ENCODE measurements at places on chromosomes 7 and 10. TPM values are rescaled to one million over a fixed set of nuclear protein-coding genes. Genes with fewer than 3 reads are reported as not detected.

DNA sequence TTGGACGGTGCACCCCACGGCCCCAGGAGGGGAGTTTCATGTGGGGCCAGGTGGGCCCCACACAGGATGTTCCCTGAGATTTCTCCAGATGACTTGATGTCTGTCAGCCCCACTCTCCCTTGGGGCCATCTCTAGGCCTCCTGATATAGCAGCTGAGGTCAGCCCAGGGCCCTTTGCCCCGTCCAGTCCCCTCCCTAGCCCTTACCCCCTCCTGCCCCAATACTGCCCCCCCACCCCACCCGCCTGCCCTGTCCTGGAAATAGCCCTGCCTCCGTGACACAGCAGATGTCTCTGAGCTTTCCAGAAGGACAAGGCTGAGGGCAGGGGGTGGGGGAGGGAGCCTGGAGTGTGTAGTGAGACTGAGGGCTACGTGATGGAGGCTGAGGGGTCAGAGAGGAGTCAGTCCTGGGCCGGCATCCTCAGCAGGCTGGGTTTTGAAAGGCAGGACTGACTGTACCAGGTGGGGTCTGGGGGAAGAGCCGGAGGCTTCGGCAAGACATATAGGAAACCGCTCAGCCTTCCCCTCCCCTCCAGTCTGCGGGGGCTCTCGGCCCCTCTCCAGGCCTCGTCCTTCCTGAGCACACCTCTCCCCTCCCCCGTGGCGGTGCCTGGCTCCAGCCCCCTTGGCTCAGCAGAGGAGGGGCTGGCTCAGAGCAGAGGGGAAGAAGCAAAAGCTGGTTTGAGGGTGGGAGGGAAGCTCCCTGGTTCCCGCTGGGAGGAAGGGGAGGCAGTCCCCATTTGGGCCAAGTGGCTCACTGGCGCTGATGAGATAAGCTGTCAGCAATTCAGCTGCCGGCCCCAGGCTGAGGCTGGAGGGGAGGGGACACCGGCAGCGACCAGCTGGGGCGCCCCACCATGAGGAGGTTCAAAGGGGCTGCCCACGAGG lies 2.0 kb downstream of the FLNC start:
- peak; percentile 43 for DNase-seq

DNA sequence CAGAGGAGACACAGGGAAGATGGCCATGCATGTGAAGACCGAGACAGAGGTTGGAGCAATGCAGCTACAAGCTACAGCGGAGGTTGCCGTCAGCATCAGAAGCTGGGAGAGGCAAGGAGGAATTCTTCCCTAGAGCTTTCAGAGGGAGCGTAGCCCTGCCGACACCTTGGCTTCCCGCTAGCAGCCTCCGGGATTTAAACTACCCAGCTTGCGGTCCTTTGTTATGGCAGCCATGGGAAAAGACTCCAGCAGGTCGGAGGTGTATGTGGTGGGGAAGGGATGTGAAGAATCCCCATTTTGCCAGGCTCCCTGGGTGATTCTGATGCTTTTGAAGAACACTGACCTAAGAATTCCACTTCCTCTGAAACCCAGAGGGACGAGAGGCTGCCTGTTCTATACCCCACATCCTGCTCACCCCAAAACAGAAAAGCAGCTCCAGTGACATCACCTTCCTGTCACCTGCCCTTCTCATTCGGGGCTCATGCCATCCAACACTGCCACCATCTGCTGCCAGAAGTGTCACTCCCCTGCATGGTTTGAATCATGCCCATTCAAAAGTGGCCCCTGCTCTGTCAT lies 3.3 kb upstream of the SEPHS1 start:
- DNase-seq = no peak

- no peak for DNase-seq
Measured at GRCh38 chr10:55266797-55267196, 465.8 kb upstream of the PCDH15 start.

- DNase-seq = peak; percentile 44
Measured at GRCh38 chr7:100942045-100942774, 7.1 kb upstream of the MUC3A start.

DNA sequence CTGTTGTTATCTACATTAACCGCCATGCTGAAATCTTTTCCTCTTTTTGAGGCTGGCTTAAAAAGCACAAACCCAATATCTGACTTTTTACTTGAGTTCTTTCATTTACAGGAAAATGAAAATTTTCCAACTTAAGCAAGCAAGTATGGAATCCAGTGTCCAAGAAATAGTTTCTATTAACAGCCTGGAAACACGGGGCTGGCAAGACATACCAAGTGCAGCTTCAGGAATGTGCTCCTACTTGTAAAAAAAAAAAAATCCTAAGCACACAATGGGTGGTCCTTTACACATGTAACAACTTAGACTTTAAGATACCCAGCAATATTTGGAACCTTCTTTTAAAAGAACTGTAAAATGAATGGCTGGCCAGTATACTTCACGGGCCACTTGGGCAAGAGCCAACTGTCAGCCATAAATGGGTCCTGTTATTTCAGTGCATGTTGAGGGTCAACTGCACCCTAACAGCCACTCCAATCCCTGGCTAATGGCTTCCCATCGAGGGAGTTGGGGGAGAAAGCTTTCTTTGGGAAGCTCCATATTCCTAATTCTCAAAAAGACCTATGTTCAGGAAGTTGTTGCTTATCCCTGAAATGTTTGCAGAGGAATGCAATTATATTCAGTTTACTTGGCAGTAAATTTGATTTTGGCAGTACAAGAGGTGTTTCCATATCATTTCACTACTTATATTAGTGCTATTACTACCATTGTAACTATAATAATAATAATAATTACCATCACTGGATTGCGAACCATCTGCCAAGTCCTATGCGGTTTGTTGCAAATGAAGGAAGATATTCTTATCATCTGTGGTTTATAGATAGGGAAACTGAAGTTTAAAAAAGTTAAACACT lies 236.4 kb upstream of the TMEM72 start:
- no peak for DNase-seq

DNA sequence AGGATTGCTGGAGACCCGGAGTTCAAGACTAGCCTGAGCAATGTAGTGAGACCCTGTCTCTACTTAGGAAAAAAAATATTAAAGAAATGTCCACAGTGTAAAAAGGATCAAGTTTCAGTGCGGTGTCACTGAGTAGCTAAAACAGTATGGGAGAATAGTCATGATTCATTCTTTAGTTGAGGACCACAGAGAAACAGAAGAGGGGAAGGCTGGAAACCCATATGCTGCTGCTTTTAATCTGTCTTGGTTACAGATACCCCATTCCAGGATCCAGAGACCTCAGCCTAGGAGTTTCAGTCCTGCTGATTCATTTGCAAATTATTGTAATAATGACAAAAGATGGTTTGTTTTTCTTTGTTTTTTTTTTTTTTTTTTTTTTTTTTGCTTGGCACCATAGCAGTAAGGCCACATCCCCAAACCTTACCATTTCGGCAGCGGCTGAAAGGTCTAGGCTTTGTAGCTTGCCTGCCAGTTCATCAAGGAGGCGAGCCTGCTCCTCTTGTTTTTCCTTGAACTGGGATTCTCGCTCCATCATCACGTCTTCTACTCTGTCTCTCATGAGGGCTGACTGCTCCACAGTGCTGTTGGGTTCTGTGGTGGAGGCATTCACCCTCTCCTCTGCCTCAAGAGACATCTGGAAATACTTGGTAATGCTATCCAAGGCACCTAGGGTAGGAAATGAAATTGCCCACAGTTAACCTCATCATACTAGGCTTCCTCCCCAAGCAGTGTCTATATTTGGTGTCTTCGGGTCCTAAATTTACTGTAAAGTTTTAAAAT lies 44.2 kb downstream of the DLD start:
- DNase-seq = peak; percentile 50

DNA sequence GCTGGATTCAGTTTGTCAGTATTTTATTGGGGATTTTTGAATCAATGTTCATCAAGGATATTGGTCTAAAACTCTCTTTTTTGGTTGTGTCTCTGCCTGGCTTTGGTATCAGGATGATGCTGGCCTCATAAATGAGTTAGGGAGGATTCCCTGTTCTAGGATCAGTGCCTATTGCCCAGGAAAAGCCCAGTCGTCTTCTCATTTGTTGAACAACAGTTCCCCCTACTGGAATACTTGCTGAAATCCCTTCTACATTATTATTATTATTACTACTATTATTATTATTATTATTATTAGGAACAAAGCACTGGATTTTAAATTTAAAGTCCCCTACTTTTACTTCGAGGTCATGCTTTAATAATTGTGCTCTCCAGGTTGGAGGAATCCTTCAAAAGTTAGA lies 528.9 kb downstream of the MAGI2 start:
- DNase-seq = peak; percentile 17

- DNase-seq = peak; percentile 10
Measured at GRCh38 chr10:22518167-22518724, 172.9 kb downstream of the SPAG6 start.

DNA sequence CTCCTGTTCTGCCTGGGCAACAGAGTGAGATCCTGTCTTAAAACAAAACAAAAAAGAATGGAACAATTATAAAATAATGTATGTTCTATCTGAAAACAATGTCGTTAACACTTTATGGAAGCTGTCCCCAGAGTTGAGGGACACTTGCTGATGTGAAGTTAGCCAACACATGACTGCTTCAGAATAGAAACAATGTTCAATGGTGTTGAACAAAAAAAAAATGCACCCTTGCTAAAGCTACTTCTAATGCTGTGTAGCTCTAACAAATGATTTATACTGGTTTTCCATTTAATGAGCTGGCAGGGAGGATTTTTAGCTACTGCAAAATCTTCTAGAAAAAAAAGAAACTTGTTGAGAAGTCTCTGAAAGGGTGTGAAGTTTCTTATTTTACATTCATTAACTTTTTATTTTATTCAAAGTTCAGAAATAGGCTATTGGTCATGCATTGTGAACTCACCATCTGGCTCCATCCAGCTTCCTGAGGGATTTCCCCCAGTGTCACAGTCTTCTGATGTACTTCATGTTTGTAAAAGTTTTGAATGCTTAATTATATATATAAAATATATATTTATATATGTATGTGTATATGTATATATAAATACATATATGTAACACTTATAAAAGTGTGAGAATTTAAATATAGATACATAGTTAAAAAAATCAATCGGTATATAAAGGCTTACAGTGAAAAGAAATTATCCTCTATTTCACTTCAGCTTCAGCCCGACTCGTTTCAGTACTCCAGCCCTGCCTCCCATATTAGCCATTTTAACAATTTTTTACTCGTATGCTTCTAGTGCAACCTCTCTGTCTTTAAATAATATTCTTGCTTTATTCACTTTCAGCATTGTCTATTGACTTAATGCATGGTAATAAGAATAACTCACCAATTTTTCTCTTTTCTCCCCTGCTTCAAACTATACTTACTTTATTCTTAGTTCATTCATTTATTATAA lies 35.0 kb downstream of the HDAC9 start:
- no peak for DNase-seq

DNA sequence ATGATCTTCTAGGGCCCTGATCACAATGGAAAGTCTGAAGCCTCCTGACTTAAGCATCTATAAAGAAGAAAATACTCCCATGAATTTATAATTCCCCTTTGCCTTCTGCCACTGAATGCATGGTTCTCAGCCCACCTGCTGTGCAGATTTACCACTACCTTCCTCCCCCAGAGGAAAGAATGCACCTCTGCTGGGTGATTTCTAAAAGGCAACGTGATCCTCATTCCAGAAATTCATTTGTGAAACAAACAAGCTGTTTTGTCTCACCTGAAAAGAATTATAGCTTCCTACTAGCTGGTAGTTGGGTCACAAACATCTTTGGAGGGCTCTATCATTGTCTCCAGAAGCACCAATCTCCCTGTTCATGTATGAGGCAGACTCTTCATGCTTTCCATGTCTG lies 320.2 kb downstream of the CDC14C start:
- DNase-seq = no peak

Gene TFR2
- total RNA-seq = not detected

Gene CREB5
- total RNA-seq = 3.1 TPM

Gene TCERG1L
- total RNA-seq = not detected

Gene PLEKHS1
- total RNA-seq = not detected

Data from fibroblast of lung (primary cell).